ENCODE measurements at places on chromosomes 2 and 18.

DNA sequence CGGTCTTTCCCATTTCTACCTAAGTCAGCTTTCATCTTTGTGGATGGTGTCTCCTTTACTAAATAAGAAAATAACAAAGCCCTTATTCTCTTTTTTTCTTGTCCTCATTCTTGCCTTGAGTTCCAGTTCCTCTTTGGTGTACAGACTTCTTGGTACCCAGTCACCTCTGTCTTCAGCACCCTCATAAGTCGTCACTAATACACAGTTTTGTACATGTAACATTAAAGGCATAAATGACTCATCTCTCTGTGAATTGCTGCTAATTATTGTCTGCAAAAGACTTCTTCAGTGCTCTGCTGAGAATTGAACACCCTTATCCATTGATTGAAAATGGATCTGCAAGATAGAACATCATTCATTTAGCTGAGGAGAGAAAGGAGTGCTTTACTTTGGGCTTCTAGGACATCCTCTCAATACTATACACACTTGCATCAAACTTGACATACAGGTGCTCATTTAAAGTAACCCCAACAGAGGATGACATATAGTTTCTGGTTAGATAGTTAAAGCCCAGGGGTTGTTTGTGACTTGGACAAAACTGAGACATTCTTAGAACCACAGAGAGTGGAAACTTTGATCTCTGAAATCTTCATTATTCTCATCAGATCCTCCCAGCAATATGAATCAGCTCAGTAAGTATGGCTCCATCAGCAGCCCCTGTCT, 97.0 kb downstream of the XRCC5 start:
- H3K4me3 ChIP-seq, result peak overlapping the region; percentile 32
- H3K4me1 ChIP-seq, result peaks cover 44% of the 10 kb centered on the region
- DNase-seq, result peak; percentile 50
- H3K36me3 ChIP-seq, result peaks cover 82% of the 10 kb centered on the region

- no peaks in the 10 kb centered on the region for H3K4me1 ChIP-seq
- H3K27me3 ChIP-seq, result no peaks in the 10 kb centered on the region
- no peak overlapping the region for H3K27ac ChIP-seq
These were observed 279.6 kb downstream of the TXNL1 start for GRCh38 chr18:56358608-56359280.

- H3K36me3 ChIP-seq, result no peaks in the 10 kb centered on the region
- no peak for DNase-seq
- no peak overlapping the region for H3K27ac ChIP-seq
- no peaks in the 10 kb centered on the region for H3K4me1 ChIP-seq
- H3K4me3 ChIP-seq, result no peak overlapping the region
- H3K27me3 ChIP-seq, result peaks cover 12% of the 10 kb centered on the region
These were observed 176.3 kb upstream of the NABP1 start for GRCh38 chr2:191501561-191502168.

DNA sequence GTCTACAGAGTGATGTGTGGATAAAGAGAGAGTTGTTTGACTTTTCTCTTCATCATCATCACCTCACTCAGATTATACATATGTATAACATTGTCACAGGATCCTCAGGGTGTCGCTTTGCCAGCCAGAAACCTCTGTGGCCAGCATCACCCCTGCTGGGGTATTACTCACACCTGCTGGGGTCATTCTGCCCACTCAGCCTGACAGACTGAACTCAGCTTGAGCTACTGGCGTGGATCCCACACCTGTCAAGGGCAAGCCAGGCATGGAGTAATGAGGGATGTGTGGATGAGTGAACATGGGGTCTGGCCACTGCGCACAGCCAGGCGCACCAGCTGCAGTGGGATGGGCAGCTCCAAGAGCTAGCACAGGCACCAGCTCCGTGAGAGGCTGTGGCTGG, 870.6 kb downstream of the CBLN2 start:
- H3K4me3 ChIP-seq, result no peak overlapping the region
- no peak for DNase-seq
- no peaks in the 10 kb centered on the region for H3K4me1 ChIP-seq
- H3K27me3 ChIP-seq, result no peaks in the 10 kb centered on the region
- no peak overlapping the region for H3K27ac ChIP-seq

GRCh38 chr2:132584976-132585817, 84.8 kb downstream of the LYPD1 start:
- DNase-seq, result no peak
- H3K4me3 ChIP-seq, result no peak overlapping the region
- H3K36me3 ChIP-seq, result no peaks in the 10 kb centered on the region

- no peak for DNase-seq
- no peaks in the 10 kb centered on the region for H3K27me3 ChIP-seq
- H3K4me3 ChIP-seq, result no peak overlapping the region
- H3K4me1 ChIP-seq, result no peaks in the 10 kb centered on the region
- no peaks in the 10 kb centered on the region for H3K36me3 ChIP-seq
These were observed 311.8 kb downstream of the FBXO15 start for GRCh38 chr18:73835656-73836364.

DNA sequence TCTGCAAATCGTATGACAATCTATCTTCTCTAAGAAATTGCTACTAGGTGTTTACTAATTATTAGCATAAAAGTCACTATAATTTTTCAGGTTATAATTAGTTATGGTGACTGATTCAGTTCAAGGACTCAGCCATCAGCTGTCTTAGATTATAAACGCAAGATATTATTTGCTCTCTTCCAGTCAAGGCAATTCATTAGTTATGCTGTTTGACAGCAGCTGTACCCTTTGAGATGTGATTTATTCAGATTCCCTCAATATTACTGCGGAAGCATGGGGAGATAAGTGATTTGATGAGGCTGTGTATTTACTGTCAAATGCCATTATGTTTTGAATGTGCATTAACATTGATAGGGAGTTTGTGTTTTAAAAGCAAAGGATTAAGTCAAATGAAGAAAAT, 558.9 kb upstream of the FSIP2 start:
- H3K27ac ChIP-seq, result no peak overlapping the region
- DNase-seq, result no peak
- H3K27me3 ChIP-seq, result no peaks in the 10 kb centered on the region
- no peaks in the 10 kb centered on the region for H3K4me1 ChIP-seq
- H3K36me3 ChIP-seq, result no peaks in the 10 kb centered on the region

- DNase-seq, result no peak
- H3K4me3 ChIP-seq, result no peak overlapping the region
- H3K4me1 ChIP-seq, result peaks cover 5% of the 10 kb centered on the region
These were observed 8.4 kb upstream of the NTSR2 start for GRCh38 chr2:11678306-11678960.

DNA sequence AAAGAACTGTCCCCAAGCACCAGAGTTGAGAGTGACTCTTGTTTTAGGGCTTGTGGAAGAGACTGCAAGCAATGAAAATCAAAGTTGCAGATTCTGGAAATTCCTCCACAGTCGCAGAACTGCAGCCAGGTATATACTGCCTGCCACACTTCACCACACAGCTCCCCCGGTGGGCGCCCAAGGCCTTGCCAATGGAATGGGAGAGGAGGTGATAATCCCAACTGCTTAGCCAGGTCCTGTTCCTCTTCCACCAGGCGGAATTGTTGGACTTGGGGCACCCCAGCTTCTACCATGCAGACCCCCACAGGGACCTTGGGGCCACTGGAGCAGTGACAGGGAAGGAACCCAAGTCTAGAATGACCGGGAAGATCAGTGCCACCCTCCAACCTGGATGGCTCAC, 4.8 kb upstream of the PDIA6 start:
- no peaks in the 10 kb centered on the region for H3K36me3 ChIP-seq
- peaks cover 45% of the 10 kb centered on the region for H3K27me3 ChIP-seq
- no peak overlapping the region for H3K4me3 ChIP-seq
- H3K27ac ChIP-seq, result no peak overlapping the region
- peaks cover 3% of the 10 kb centered on the region for H3K4me1 ChIP-seq
- DNase-seq, result peak; percentile 71

DNA sequence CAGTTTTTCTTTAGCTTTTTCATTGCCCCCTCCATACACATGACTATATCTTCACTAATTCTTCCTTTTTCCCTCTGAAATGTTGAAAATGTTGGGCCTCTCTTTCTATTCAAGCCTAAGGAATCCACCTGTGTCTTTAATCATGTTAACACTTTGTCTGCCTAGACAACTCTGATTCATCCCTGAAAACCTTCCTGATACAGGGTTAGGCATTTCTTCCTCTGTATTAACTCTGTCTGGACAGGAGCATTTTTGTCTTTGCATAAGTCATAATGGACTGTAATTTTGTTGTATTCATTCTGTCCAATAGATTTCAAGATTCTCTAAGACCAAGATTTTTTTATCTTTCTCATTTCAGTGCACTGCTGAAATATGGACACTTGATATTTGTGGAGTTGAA, 297.3 kb downstream of the IKZF2 start:
- H3K27ac ChIP-seq, result no peak overlapping the region
- H3K4me1 ChIP-seq, result no peaks in the 10 kb centered on the region
- DNase-seq, result no peak
- H3K27me3 ChIP-seq, result no peaks in the 10 kb centered on the region
- no peaks in the 10 kb centered on the region for H3K36me3 ChIP-seq
